ENCODE measurements at places on chromosomes 12 and 14.
A peak's percentile ranks its signal among the peaks of the same experiment; 100 is the strongest.

GRCh38 chr12:42575717-42576116 is 13.8 kb downstream of the PRICKLE1 start:
- DNase-seq = no peak

- peak; percentile 50 for DNase-seq
These were observed 21.9 kb downstream of the ANO2 start for GRCh38 chr12:5923043-5923605.

DNA sequence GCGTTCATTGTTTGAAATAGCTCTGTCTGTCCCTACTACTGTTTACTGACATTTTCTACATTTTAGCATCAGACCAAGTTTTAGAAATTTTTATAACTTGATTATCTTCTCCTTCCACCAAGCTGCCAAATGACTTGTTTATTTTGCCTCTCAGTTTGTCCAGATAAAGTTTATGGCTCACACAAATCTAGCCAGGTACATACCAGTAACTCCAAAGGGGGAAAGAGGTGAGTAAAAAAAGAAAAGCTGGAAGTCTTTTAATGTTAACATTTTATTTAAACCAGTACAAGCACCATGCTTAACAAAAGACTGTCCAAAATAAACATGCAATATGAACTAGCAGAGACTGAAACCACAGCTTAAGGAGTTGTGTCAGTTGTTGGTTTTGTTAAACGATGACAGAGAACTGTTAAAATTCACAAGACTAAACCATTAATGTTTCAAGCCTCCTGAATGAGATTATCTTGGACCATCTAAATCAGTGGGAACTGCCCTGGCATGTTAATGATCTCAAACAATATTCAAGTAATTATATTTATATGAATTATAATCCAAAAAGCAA is 14.5 kb downstream of the GMFB start:
- no peak for DNase-seq

GRCh38 chr14:94379291-94380224 is 8.8 kb downstream of the SERPINA1 start:
- DNase-seq = no peak

DNA sequence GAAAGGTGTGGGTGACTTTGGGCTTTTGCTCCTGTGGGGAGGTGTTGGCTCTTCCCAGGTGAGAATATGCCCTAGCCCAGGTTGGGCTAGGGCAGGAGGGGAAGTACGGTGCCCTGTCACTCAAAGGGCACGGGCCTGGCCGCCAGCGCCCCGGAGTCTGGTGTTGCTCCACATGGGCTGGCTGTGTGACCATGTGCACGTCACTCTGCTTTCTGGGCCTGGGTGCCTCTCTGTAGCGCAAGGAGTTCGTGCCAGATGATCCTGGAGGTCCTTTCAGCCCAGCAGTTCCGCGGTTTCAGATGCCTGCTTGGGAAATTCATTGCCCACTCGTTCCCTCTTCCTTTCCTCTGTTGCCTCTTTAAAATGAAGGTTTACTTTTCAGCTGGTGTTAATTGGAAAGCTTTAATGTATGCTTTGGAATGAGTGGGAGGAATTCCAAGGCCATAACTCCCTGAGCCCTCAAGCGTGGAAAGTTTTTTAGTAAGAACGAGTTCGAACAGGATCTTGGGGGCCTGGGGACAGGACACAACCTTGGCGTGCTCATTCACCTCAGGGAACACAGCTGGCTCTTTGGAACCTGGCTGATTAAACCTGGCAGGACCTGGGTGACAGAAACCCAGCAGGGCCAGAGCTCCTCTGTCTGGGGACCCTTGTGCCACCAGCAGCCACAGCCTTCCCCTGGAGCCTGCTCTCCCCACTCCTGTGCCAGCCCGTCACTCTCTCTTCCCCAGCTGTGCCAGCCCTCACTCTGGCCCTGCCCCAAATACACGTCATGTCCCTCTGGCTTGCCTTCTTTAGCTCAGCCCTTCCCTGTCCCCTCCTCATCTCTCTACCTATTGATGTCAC is 42.8 kb downstream of the TSPAN9 start:
- peak; percentile 55 for DNase-seq

DNA sequence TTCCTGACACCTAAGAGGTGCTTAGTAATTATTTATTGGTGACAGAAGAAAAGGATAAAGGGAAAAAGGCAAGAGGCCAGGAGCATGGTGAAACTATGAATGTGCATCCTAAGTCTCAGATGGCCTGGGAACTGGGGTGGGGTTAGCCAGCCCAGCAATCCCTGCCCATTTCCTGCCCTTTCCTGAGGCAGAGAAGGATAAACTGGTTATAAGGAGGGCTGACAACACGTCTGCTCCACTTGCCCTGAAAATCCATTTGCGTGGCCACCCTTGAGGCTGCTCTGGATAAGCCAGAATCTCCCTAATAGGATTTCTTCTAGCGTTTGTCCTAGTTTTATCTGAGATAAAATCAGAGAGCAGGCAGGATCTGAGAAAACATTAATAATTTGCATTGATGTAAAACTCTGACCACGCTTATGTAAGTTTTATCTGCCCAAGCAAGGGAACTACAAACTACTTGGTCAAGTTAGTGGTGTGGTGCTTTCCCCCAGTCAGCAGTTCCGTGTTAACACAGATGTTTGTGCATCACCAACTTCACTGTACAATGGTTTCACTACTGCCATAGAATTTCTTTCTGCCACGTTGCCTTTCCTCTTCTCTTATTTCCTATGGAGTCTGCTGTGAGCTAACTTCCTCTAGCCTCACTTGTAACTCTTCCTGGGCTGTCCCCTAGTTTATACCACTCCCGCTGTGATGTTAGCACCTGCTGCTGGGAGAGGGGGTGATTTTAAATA is 392.7 kb downstream of the RPS29 start:
- no peak for DNase-seq

DNA sequence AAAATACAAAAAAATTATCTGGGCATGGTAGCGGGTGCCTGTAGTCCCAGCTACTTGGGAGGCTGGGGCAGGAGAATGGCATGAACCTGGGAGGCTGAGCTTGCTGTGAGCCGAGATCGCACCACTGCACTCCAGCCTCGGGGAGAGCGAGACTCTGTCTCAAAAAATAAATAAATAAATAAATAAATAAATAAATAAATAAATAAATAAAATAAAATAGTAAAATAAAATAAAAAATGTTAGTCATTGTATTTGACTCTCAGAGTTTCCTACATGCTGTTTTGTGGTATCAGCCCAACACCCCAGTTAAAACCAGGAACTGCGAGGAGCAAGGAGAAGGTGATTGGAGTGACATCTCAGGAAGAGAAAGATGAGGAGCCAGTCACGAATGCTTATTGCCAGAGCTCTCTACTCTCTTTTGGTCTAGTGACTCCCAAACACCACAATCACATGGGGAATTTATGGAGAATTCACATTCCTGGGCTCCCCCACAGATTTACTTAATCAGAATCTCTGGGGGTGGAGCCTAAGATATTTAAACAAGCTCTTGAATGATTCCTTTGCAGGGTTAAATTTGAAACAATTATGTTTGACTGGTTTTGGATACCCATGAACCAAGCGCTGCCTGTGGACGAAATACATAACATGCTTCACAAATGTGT is 15.4 kb upstream of the SALL2 start:
- DNase-seq = no peak

GRCh38 chr14:87901236-87901635 is 91.7 kb downstream of the GALC start:
- no peak for DNase-seq

DNA sequence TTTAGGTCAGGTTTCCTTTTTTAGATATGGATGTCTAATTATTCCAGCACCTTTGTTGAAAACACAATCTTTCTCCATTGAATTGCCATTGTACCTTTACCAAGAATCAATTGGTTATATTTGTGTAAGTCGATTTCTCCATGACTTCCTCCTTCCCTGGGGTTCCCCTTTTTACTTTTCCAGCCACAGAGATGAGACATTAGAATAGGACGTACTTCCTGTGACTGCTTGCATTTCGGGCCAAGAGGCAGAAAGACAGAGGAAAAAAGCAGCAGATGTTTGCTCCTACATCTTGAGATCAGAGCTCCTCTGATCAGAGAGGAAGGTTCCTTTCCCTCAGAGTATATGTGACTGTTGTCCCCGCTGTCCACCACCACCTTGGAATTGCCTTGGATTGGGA is 453.7 kb upstream of the RGS6 start:
- DNase-seq = no peak

GRCh38 chr14:69451941-69452340 is 32.6 kb upstream of the PLEKHD1 start:
- DNase-seq = no peak

DNA sequence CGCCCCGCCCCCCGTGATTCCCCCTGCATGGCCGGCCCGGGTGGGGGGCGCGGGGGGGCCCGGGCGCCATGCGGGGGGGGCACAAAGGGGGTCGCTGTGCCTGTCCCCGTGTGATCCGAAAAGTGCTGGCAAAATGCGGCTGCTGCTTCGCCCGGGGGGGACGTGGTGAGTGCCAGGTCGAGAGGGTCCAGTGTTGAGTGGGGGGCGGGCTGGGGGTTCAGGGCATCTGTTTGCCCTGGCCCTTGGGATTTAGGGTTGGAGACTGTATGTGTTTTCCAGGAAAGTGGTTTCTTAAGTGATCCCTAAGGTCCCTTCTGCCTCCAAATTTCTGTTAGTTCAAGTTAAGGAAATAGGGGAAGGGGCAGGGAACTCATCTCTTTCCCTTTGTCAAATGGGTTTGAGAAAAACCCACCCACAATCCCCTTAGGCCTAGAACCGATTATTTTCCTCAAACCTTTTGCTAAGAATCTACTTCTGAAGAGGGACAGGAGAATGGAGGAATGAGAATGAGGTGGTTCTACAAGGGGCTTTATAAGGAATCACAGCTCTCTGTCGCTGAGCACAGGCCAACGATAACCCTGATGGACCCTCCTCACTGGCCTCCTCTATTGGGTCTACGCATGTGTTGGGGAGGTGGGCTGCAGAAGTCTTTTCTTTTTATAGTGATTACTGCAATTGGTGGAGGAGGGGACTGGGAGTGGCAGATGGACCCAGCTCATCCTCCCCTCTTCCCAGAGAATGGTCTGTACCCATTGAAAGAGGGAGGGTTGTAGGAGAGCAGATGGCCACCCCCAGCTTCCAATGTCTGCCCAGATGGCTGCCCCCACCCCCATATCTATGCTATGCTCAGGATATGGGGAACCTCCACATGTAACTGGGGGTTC is 834 bp downstream of the ARHGEF25 start:
- no peak for DNase-seq

DNA sequence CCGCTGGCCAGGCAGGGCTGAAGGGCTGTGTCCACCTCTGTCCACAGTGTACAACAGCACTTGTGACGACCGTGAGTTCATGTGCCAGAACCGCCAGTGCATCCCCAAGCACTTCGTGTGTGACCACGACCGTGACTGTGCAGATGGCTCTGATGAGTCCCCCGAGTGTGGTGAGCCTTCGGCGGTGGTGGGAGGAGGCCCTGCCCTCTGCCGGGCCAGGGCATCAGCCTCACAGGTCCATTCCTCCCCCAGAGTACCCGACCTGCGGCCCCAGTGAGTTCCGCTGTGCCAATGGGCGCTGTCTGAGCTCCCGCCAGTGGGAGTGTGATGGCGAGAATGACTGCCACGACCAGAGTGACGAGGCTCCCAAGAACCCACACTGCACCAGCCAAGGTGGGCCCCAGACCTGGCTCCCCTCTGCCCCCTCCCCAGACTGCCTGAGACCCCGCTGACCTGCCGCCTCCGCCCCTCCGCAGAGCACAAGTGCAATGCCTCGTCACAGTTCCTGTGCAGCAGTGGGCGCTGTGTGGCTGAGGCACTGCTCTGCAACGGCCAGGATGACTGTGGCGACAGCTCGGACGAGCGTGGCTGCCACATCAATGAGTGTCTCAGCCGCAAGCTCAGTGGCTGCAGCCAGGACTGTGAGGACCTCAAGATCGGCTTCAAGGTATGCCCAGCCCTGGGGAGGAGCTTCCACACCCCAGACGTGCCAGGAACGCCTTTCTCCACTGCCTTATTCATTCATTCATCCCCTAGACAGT is 20.8 kb upstream of the NXPH4 start:
- DNase-seq = no peak

GRCh38 chr12:28583701-28584261 is 393.5 kb downstream of the CCDC91 start:
- DNase-seq = peak; percentile 88

- peak; percentile 64 for DNase-seq
These were observed 507 bp downstream of the BAZ2A start for GRCh38 chr12:56629459-56630179.

GRCh38 chr12:120689397-120690082 is 2.6 kb downstream of the MLEC start:
- DNase-seq = no peak

DNA sequence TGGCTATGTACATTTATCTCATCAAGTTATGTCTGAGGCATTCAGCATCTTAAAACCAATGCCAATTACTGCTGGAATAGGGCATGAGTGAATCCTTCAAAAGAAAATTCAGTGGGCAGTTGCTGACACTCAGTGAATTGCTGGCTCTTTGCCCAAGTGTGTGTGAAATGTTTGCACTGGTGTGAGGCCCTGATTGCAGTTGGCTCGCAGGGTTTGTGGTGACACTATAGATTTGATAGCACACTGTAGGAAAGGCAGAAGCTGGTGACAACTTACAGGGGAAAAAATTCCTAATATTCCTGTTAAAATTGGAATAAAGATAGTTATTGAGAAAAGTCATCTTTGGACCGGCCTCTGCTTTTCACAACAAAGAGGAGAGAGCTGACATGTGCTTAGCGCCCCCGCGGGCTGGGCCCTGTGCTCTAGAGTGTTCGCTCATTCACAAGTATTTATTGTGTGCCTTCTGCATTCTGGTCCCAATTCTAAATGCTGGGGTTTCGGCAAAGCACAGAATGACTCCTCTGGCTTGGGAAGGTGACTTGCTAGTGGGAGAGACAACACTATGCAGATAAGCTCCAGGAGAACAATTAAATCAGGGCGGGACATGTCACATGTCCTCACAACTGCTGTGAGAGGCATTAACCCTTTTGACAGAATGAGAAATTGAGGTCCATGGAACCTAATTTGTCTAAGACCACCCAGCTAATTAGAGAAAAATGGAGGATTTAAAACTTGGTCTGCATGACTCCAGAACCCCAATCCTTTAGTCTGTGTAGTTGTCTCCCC is 418.7 kb downstream of the NPAS3 start:
- no peak for DNase-seq
